ENCODE measurements at places on chromosomes 4 and X. TPM values are rescaled to one million over a fixed set of nuclear protein-coding genes. Genes with fewer than 3 reads are reported as not detected.

The GAGE12F gene
- total RNA-seq = not detected

GRCh38 chr4:176795441-176795840, 2.7 kb upstream of the VEGFC start:
- H3K4me1 ChIP-seq = peaks cover 27% of the 10 kb centered on the region
- H3K27me3 ChIP-seq = no peaks in the 10 kb centered on the region
- H3K36me3 ChIP-seq = no peaks in the 10 kb centered on the region
- H3K4me3 ChIP-seq = no peak overlapping the region
- no peak overlapping the region for H3K27ac ChIP-seq

The KIT gene
- total RNA-seq = 10.8 TPM

- H3K27ac ChIP-seq = peak overlapping the region; percentile 90
- peak overlapping the region; percentile 88 for H3K4me3 ChIP-seq
- peaks cover 4% of the 10 kb centered on the region for H3K36me3 ChIP-seq
Observed at GRCh38 chr4:176321589-176321988, 1.8 kb downstream of the SPCS3 start.

- H3K4me1 ChIP-seq = peaks cover 5% of the 10 kb centered on the region
- no peaks in the 10 kb centered on the region for H3K36me3 ChIP-seq
- H3K27ac ChIP-seq = peak within 1 kb of the TSS; percentile 38
- H3K27me3 ChIP-seq = no peaks in the 10 kb centered on the region
Observed at GRCh38 chrX:84187533-84188319, at the start of gene RPS6KA6. RPS6KA6 (minus strand) TSS chrX:84188199; CDS start chrX:84187899, 300 bp downstream.

The GPR173 gene
- 12.6 TPM for total RNA-seq

GRCh38 chr4:183906489-183906738, 1.3 kb downstream of the STOX2 start:
- DNase-seq = no peak
- peaks cover 9% of the 10 kb centered on the region for H3K4me1 ChIP-seq
- no peak overlapping the region for H3K27ac ChIP-seq
- H3K27me3 ChIP-seq = peaks cover 62% of the 10 kb centered on the region
- no peaks in the 10 kb centered on the region for H3K36me3 ChIP-seq

- H3K4me1 ChIP-seq = no peaks in the 10 kb centered on the region
- DNase-seq = no peak
- no peak overlapping the region for H3K27ac ChIP-seq
- H3K36me3 ChIP-seq = no peaks in the 10 kb centered on the region
- H3K27me3 ChIP-seq = no peaks in the 10 kb centered on the region
Observed at GRCh38 chr4:27115221-27115620, 254.6 kb downstream of the STIM2 start.

The USP17L20 gene
- not detected for total RNA-seq

DNA sequence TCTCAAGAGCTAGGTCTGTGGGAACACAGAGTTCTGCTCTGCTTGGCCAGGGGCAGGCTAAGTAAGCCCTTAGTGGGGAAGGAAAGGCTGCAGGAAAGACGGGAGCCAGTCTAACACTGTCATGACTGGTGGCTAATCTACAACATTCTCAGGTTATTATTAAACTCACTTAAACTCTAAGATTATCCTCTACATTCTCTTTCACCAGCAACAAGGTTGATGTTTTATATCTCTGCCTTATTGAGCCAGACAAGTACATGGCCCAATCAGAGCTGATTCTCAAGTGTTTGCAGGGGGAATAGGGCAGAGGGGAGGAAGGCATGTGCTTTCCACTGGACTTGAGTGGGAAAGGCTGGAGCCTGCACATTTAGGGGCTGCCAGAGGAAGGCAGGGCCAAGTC, 50.9 kb upstream of the FAM241A start:
- H3K4me3 ChIP-seq = no peak overlapping the region
- H3K4me1 ChIP-seq = no peaks in the 10 kb centered on the region
- no peak overlapping the region for H3K27ac ChIP-seq
- H3K27me3 ChIP-seq = peaks cover 36% of the 10 kb centered on the region
- no peak for DNase-seq

DNA sequence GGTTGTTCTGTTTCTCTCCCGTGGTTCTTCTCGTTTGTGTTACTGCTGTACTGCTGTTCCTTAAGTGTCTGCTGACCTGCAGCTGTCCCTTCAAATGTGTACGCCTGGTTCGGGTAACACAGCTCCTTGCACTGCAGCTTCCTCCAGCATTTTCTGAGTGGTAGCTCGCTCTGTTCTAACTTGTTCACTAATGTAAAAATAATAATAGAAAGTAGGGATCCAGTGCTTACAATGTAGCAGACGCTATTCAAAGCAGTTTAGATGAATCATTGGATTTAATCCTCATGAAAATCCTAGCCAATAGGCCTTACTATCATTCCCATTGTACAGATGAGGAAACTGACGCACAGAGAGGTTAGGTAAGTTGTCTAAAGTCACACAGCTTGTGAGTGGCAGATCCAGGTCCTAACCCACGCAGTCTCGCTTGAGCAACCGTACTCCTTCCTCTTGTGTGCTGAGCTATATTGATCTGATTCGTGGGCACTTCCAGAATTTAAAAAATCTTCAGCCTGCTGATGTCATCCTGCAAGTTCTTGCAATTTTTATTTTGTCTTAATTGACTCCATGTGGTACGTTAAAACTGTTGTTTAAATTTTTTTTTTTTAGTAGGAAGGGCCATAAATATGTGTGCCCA, 448.2 kb upstream of the FAT1 start:
- no peaks in the 10 kb centered on the region for H3K36me3 ChIP-seq
- H3K4me1 ChIP-seq = peaks cover 19% of the 10 kb centered on the region
- H3K27me3 ChIP-seq = no peaks in the 10 kb centered on the region
- H3K27ac ChIP-seq = peak overlapping the region; percentile 86
- H3K4me3 ChIP-seq = no peak overlapping the region
- DNase-seq = no peak

GRCh38 chr4:25943312-25943711, 29.3 kb downstream of the SMIM20 start:
- H3K27ac ChIP-seq = no peak overlapping the region
- no peak for DNase-seq
- no peak overlapping the region for H3K4me3 ChIP-seq
- peaks cover 8% of the 10 kb centered on the region for H3K4me1 ChIP-seq
- peaks cover 33% of the 10 kb centered on the region for H3K27me3 ChIP-seq

DNA sequence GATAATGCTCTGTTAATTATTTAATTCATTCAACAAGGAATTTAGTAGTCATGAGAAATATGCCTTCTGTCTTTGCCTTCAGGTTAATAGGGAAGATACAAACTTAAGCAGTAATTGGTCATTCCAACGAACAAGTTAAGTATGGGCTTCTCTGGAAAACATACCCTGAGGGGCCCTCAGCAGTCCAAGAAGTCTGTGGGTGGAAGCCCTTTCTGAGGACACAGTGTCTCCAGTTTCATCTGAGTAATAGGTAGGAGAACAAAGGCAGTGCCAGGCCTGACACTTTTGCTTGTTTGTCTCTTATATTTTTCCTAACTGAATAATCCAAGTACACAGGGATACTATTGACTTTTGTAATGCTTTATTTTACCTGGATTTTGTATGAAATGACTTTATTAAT, 262.5 kb downstream of the FBXW7 start:
- no peak overlapping the region for H3K27ac ChIP-seq
- H3K4me1 ChIP-seq = peaks cover 8% of the 10 kb centered on the region
- no peak overlapping the region for H3K4me3 ChIP-seq
- H3K36me3 ChIP-seq = no peaks in the 10 kb centered on the region

The PPEF2 gene
- total RNA-seq = not detected

DNA sequence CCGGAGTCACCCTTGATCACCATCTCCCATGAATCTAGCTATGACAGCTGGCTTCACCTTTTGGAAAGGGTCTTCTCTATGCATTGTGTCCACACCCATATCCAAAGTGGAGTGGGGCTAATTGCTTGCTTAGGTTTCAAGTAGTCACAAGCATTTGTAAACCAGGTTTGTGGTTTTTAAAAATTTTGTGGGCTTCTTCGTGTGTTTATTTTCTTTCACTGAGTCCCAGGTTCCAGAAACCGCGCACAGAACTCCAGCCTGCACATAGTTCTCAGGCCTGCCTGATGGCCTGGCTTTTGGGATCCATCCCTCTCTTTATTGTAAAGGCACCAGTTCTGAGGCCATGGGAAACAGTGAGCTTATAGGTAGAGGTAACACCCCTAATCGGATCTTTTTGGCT, 70.2 kb upstream of the TLR3 start:
- no peak overlapping the region for H3K27ac ChIP-seq
- H3K36me3 ChIP-seq = no peaks in the 10 kb centered on the region
- no peak overlapping the region for H3K4me3 ChIP-seq
- H3K27me3 ChIP-seq = no peaks in the 10 kb centered on the region
- no peak for DNase-seq

- H3K4me1 ChIP-seq = peaks cover 63% of the 10 kb centered on the region
- no peaks in the 10 kb centered on the region for H3K27me3 ChIP-seq
- H3K4me3 ChIP-seq = no peak overlapping the region
- peak overlapping the region; percentile 92 for H3K27ac ChIP-seq
- peaks cover 4% of the 10 kb centered on the region for H3K36me3 ChIP-seq
Observed at GRCh38 chr4:128519163-128519830, 231.7 kb upstream of the PGRMC2 start.

The TMEM271 gene
- not detected for total RNA-seq

GRCh38 chr4:2691952-2692435, 64.1 kb downstream of the TNIP2 start:
- H3K4me1 ChIP-seq = peaks cover 15% of the 10 kb centered on the region
- H3K27me3 ChIP-seq = no peaks in the 10 kb centered on the region
- no peak overlapping the region for H3K4me3 ChIP-seq
- no peak overlapping the region for H3K27ac ChIP-seq

The IL21 gene
- not detected for total RNA-seq

- peak within 1 kb of the TSS; percentile 90 for H3K27ac ChIP-seq
- peaks cover 41% of the 10 kb centered on the region for H3K4me1 ChIP-seq
- DNase-seq = peak; percentile 90
- no peaks in the 10 kb centered on the region for H3K27me3 ChIP-seq
Observed at GRCh38 chr4:147731580-147732517, at the start of gene ARHGAP10. ARHGAP10 (plus strand) TSS chr4:147732088; CDS start chr4:147732302, 214 bp downstream.

The SORBS2 gene
- 33.2 TPM for total RNA-seq

GRCh38 chr4:20711335-20711734, 11.1 kb downstream of the PACRGL start:
- DNase-seq = no peak
- H3K27ac ChIP-seq = no peak overlapping the region
- no peaks in the 10 kb centered on the region for H3K27me3 ChIP-seq
- peaks cover 28% of the 10 kb centered on the region for H3K36me3 ChIP-seq
- no peak overlapping the region for H3K4me3 ChIP-seq

The INPP4B gene
- 9.9 TPM for total RNA-seq

DNA sequence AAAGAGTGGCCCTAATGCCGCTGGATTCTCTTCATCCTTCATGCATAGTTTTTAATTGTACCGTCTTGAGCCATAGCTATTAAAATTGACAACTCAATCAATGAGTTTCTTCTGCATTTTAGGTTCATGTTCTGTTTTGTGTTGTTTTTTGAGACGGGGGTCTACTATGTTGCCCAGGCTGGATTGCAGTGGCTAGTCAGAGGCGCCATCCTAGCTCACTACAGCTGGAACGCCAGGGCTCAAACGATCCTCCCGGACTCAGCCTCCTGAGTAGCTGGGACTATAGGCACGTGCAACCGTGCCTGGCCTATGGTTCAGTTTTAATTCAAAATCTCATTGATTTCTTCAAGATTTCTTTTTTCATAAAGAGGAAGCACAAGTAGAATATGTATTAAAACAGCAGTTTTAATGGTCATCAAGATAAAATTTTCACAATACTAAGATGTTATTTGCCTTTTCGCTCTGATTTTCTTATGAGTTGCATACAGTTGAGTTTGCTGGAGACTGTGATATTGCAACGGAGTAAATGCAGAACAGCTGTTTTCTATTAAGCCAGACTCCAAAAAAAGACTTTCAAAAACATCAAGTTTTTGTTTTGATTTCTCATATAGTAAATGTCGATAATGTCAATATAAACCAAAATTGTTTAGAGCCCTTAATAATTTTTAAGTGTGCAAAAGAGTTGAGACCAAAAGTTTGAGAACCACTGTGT, 1.1 kb upstream of the STX18 start:
- no peaks in the 10 kb centered on the region for H3K27me3 ChIP-seq
- H3K4me3 ChIP-seq = peak overlapping the region; percentile 92
- H3K27ac ChIP-seq = no peak overlapping the region

The CYTL1 gene
- 82.4 TPM for total RNA-seq

GRCh38 chr4:37685161-37685822, 884 bp downstream of the RELL1 start:
- H3K4me1 ChIP-seq = peaks cover 13% of the 10 kb centered on the region
- H3K27me3 ChIP-seq = no peaks in the 10 kb centered on the region
- H3K4me3 ChIP-seq = peak overlapping the region; percentile 83

- H3K4me3 ChIP-seq = no peak overlapping the region
- peaks cover 26% of the 10 kb centered on the region for H3K36me3 ChIP-seq
- no peak for DNase-seq
- peaks cover 21% of the 10 kb centered on the region for H3K4me1 ChIP-seq
- H3K27ac ChIP-seq = no peak overlapping the region
Observed at GRCh38 chr4:1839282-1839681, 16.7 kb downstream of the LETM1 start.

The PFKFB1 gene
- not detected for total RNA-seq

The CCDC158 gene
- not detected for total RNA-seq

The RASL11B gene
- total RNA-seq = 0.94 TPM

DNA sequence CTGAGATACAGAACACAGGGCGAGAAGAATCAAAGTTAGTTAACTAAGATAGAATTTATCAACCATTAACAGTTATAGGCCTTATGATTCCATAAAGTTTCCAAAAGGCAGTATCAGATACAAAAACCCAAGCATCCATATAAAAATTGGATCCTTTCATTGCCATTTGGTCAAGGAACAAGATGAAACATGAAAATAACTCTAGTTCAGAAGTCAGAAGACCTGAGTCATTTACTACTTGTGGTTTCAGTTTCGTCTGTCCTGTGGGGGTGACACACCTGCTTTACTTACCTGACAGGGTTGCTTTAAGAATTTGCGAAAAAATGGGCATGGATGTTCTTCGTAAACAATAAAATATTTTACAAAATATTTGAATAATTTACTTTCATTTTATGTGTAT, 130.8 kb downstream of the ANAPC10 start:
- H3K27me3 ChIP-seq = no peaks in the 10 kb centered on the region
- DNase-seq = no peak
- no peak overlapping the region for H3K4me3 ChIP-seq
- H3K4me1 ChIP-seq = no peaks in the 10 kb centered on the region
- no peaks in the 10 kb centered on the region for H3K36me3 ChIP-seq

GRCh38 chr4:55499495-55499894, 47.2 kb downstream of the CLOCK start:
- peaks cover 26% of the 10 kb centered on the region for H3K36me3 ChIP-seq
- peaks cover 9% of the 10 kb centered on the region for H3K4me1 ChIP-seq
- DNase-seq = no peak
- no peak overlapping the region for H3K27ac ChIP-seq

DNA sequence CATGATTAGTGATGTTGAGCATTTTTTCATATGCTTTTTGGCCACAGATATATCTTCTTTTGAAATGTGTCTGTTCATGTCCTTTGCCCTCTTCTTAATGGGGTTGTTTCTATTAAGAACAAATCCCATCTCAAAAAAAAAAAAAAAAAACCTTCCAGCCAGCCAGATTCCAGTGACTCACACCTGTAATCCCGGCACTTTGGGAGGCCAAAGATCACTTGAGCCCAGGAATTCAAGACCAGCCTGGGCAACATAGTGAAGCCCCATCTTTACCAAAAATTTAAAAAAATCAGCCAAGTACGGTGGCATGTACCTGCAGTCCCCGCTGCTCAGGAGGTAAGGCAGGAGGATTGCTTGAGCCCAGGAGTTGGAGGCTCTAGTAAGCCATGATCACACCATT, 5.1 kb downstream of the RAB33B start:
- H3K27ac ChIP-seq = peak overlapping the region; percentile 66
- H3K4me1 ChIP-seq = peaks cover 56% of the 10 kb centered on the region
- H3K36me3 ChIP-seq = peaks cover 8% of the 10 kb centered on the region
- H3K27me3 ChIP-seq = no peaks in the 10 kb centered on the region
- H3K4me3 ChIP-seq = no peak overlapping the region
